ENCODE measurements at places on chromosomes 2 and 18.

- DNase-seq: no peak
Measured at GRCh38 chr18:8661754-8662559, 43.4 kb upstream of the MTCL1 start.

DNA sequence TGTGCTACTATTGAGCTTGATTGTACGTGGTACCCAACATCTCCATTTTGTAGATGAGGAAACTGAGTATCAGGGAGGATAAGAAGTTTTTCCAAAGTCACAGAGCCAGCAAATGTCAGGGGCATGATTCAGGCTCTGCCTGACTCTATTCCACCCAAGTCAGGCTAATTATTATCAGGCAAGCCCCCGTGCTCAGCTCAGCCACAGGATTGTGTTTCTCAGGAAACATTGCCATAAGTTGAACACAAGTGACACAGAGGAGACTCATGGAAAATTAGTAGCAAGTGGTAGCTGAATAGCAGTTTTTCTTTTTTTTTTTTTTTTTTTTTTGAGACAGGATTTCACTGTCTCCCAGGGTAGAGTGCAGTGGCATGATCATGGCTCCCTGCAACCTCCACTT, 260.5 kb downstream of the C1D start:
- DNase-seq: no peak

DNA sequence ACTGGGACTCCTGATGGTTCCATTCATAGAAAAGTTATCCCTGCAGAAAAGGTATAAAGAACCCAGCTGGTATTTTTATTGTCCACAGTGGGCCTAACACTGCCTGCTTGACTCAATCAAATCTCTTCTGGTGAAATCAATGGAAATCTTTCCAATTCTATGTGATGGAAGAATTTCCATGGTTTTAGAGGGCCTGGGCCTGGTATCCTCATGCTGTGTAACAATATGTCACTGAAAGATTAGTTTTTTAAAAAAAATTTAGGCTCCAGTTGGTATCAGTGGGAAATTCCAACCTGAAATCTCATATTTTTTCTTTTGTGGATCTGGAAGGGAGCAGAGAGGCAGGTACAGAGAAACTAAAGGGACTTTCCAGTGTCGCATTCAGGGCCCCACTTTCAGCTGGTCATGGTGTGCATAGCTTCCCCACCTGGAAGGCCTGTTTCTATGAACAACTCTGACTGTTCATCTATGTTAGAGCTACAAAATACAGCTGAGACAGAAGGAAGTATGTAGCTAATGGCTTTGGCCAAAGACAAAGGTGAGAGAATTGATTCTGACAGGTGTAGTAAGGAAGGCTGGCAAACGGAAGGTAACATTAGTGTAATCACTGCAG, 20.9 kb downstream of the NEB start:
- no peak for DNase-seq

DNA sequence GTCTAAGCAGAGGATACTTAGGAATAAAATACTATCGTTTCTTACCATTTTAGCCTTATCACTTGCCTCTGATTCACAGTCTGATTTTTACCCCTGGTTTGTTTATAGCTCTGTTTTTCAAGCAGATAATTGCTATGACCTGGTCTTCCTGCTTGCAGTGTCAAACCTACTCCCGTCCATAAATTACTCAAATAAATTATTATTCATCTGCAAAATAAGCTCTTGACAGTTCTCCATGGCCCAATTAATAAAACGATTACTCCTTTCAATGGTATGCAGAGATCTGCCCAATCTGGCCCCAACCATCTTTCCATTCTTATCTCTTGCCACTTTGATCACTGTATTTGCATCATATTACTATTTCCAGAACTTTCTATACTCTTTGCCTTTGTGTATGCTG, 354.0 kb downstream of the CCDC85A start:
- no peak for DNase-seq

DNA sequence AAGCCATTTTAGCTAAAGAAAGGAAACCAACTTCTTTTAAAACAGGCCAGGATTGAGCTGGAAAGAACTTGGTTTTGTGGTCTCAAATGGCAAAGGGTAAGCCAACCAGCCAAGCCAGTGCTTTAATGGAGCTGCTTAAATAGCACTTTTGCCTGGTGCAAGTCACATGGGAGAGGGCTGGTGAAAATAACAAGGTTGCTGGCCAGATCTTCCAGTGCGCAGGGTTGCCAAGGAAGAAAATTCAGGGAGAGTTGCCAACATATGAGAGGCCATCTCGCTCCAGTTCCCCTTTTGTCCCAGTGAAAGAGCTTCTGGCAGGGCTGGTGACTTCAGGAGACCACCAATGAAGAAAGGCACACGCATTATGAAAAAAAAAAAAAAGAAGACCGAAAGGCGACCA, 57.3 kb downstream of the IRS1 start:
- no peak for DNase-seq

GRCh38 chr2:15096873-15097272, 464.3 kb downstream of the NBAS start:
- DNase-seq: no peak

DNA sequence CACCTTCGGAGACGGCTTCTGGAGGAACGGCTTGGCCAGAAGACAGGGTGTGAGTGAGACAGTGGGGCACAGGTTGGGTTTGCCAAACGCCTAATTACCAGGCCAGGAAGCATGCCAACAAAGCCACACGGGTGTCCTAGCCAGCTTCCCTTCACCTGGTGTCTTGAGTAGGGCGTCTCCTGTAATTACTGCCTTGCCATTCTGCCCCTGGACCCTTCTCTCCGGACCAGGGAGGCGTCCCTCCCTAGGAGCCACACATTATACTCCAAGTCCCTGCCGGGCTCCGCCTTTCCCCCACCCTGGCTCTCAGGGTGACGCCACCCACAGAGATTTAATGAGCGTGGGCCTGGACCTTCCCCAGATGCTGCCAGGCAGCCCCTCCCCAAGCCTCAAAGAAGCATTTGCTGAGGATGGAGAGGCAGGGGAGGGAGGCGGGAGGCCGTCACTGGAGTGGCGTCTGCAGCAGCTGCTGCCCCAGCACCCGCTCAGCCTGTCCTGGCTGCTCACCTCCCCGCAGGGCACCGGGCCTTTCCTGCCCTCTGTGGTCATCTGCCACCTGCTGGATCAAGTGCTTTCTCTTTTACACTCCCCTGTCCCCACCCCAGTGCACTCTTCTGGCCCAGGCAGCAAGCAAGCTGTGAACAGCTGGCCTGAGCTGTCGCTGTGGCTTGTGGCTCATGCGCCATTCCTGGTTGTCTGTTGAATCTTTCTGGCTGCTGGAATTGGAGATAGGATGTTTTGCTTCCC, 20.7 kb downstream of the FOSL2 start:
- no peak for DNase-seq

- no peak for DNase-seq
Measured at GRCh38 chr18:76580288-76580962, 85.4 kb upstream of the ZNF516 start.

GRCh38 chr18:582465-582864, 2.3 kb downstream of the CETN1 start:
- no peak for DNase-seq

- DNase-seq: no peak
Measured at GRCh38 chr18:31516437-31516836, 18.5 kb downstream of the DSG2 start.

DNA sequence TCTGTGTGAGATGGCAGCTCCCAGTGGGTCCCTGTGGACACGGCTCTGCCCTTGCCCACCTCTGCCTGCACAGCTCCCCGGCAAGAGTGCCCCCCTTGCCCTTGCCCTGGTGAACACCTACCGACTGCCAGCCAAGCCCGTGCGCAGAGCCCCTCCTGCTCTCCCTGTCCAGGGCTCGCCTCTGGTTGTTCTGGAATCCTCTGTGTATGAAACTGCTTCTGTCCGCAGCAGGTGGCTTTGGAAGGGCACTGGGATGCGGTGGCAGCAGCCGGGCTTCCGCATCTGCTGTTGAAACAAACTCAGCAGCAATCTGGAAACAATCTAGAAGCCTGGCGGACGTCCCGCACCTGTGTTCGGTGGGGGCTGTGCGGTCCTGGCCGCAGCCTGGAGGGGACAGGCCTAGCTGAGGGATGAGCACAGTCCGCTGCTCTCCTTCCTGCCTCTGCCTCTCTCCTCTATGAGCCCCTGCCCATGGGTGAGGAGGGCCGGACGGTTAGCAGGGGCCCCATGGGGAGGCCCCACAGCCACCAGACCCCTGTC, 34.0 kb upstream of the KLF11 start:
- no peak for DNase-seq

- DNase-seq: no peak
Measured at GRCh38 chr2:75464348-75464946, 96.3 kb downstream of the EVA1A start.

- DNase-seq: no peak
Measured at GRCh38 chr2:234536178-234536965, 39.5 kb upstream of the ARL4C start.

DNA sequence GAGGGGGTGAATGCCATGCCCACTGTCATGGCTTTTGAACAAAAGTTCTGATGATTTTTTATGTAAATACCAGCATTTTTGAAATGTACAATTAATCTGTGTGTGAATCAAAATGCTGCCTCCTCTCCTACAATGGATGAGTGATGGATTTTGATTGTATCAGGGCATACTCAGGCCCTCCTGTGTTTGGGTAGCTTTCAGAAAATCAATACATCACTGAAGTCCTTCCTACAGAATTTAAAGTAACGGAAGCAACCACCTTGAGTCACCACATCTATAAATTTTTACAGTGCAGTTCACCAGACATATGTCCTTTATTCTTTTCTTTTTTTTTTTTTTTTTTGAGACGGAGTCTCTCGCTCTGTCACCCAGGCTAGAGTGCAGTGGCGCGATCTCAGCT, 867.3 kb downstream of the EPHA4 start:
- DNase-seq: no peak

- no peak for DNase-seq
Measured at GRCh38 chr18:54607213-54608027, 16.4 kb downstream of the DYNAP start.

DNA sequence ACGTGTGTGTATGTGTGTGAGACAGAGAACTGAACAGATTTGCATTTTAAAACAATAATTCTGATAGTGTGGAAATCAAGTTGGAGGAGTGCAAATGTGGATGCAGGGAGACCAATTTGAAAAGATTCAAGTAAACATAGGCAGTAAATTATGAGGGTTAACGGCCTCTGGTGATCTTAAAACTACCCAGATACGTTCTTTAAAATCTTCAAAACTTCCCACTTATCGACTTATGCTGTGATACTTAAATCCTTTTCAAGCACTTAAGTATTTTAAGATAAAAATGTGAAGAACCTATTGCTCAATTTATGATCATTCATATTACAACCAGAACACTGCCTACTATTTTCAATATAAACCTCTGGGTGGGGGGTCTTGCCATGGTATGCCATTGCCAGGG, 37.7 kb upstream of the CDC42EP3 start:
- no peak for DNase-seq

DNA sequence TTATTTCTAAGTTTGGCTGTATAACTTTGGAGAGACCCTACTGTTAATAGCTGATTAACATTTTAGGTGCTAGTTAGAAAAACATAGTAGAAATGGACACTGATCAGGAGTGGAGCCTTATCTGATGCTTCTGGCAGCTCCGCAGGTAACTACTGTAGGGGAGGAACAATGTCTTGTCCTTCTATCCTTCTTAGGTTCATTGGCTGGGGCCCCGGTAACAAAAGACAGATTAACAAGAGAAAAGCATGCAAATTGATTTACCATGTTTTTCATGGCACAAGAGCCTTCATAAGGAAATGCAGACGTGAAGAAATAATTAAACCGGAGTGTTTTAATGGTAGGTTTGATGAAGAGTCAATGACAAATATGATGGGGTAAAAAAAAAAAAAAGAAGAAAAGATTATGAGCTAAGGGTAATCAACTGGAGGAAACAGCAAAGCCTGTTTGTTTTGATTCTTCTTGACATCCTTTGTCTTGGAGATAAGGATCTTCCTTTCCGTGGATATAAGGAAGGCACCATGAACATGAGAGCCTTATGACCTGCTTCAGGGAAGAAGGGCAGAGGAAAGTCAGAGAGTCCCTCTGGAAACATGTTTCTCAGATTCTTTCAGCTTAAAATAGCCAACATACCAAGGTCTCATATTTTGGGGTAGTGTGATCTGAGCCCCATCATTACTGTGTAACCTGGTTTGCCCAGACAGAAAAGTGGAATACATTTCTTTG, 62.4 kb upstream of the GCFC2 start:
- DNase-seq: no peak

DNA sequence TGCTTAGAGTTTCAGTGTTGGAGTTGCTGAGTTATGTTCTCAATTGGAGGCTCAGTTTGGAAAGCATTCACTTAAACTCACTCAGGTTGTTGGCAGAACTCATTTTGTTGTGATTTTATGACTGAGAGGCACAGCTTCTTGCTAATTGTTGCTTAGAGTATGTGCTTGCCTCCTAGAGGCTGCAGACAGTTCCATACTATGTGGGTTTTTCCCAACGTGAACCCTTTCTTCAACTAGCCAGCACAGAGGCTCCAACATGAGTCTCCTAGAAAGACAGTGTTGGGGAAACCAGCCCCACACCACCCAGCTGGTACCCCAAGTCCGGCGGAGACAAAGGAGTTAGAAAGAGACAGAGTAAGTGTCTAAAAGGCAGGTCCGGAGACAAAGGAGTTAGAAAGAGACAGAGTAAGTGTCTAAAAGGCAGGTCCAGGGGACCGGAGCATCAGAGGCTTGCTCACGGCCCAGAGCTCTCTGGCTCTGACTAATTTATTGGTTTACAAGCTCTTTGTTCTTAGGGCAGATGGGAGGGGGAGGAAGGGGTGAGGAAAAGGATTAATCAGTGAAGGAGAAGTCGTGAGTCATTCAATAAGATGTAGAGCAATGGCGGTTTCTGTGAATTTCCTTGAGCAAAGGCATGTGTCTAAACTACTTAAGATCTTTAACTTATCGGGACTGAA, 999.7 kb upstream of the LRRTM1 start:
- no peak for DNase-seq

DNA sequence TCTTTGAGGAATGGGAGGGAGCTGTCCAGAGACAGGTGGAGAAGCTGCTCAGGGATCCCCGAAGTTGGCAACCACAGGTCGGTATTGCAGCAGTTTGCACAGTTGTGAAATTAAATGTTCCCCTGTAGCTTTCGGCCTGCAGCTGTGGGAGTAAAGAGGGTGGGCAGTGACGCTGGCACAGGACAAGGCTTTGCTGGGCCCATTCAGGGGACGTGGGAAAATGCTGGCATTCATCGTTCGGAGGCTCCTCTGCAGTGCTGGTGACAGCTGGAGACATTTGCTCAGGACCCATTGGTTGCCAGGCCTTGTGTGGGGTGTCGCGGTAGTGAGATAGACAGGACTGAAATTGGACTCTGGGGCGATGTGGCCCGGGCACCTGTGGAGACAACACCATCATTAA, 173.7 kb downstream of the MYCN start:
- DNase-seq: no peak

- DNase-seq: no peak
Measured at GRCh38 chr2:150625741-150626140, 138.3 kb upstream of the RND3 start.

GRCh38 chr18:31609886-31610285, 18.2 kb downstream of the TTR start:
- no peak for DNase-seq

DNA sequence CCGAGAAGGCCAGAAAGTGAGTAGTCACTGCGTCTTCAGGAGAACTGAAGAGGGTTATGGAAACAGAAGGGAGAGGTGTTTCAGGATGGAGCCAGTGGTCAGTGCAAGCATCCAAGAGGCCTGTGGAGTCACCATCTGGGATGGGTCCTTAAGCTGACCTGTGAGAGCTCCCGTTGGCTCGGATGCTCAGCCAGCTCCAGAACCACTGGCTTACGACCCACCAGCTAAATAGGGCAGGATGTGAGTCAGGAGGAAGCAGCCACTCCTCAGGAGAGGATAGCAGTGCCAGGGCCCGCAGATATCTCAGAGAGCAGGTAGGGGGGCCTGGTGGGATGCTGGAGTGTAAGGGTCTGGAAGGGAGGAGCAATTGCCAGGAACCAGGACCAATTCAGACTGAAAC, 63.1 kb upstream of the B3GNT7 start:
- no peak for DNase-seq

All from CD8-positive, alpha-beta memory T cell (primary cell).